ENCODE measurements at places on chromosomes 16 and 17.

- DNase-seq, result no peak
These were observed 26.7 kb downstream of the CCL4 start for GRCh38 chr17:36130346-36130745.

GRCh38 chr17:79948945-79949655, 86.6 kb downstream of the TBC1D16 start:
- DNase-seq, result no peak

DNA sequence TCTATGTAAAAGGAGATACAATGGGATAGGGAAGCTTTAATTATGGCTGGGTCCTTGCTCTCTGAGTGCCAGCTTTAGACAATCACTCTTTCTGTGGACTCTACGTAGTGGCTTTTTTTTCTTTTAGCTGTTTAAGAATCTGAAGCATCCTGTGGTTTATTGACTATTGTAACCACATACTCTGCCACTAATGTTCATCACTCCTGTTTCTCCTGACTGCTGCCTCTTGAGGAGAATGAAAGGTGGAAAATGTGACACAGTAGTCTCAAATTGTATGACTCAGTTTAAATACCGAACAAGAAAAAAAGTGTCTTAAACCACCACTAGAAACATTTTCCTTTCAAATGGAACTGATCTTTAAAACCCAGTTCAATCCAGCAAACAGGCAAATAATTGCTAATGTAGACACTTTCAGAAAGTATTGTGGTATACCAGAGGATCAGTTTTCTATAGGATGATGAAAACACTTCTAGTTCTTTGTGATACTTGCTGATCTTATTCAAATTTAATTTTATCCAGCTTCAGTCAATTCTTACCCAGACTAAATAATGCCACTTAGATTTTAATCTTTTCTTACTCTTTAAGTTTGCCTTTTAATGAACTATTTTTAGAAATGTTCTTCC, 302.7 kb upstream of the PMFBP1 start:
- DNase-seq, result no peak

GRCh38 chr17:58587713-58588117, 73.3 kb upstream of the MTMR4 start:
- peak; percentile 50 for DNase-seq

GRCh38 chr16:87297407-87297806, 19.8 kb downstream of the C16orf95 start:
- DNase-seq, result no peak

GRCh38 chr16:49437344-49437743, 63.7 kb downstream of the C16orf78 start:
- DNase-seq, result no peak

DNA sequence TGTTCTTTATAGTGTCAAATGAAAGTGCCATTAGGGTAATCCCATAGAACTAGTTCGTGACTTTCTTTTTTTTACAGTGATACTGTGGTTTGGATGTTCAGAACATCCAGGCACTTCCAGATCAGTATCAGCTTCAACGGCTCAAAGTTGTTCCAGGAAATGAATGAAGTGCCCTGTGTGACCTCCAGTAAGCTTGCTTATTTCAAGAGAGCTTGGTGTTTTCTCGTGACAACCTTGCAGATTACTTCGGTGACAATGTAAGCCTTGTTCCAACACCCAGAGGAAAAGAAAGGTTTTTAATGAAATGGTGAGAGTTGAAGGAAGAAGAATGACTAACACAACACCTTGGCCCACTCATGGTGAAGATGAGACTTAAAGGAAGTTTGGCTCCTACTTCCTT, 16.0 kb upstream of the KCNJ16 start:
- no peak for DNase-seq

- DNase-seq, result no peak
These were observed 1.6 kb downstream of the CPPED1 start for GRCh38 chr16:12802048-12802447.

GRCh38 chr16:12208341-12209035, 232.0 kb downstream of the SNX29 start:
- no peak for DNase-seq

- no peak for DNase-seq
These were observed 49.4 kb downstream of the RPH3AL start for GRCh38 chr17:303168-303567.

DNA sequence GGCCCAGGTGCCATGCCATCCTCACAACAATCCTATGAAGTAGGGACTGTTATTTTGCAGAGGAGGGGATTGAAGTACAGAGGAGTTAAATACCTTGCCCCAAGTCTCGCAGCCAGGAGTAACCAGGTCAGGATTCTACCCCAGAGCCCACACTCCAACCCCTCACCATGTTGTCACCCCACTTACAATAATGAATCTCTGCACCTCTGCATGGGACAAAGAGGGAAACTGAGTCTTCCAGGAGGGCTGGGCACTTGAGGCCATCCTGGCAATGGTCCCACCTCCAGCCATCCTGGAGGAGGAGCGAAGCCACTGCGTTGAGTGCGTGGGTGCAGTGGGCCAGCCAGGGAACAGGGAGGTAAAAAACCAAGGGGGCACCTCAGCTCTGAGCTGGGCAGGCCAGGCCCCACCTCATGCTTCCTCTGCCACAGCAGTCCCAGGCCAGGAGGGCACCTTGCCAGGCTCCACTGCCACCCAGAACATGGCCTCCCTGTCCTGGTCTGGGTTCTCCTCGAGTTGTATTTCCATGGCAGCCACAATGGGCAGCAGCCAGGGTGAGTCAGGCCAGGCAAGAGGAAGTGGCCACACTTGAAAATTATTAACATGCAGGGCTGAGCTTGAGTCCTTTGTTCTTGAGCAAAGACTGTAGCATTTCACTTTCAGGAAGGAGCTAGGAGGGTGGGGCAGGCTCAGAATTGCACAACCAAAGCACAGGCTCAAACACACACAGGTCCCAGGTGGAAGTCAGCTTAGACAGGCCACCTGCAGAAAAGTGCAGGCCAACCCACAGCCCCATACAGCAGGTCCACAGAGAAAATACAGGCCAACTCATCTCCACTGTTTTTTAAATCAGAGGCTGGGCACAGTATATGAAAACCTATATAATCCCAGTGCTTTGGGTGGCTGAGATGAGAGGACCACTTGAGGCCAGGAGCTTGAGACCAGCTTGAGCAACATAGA, 52.1 kb downstream of the CUEDC1 start:
- no peak for DNase-seq

DNA sequence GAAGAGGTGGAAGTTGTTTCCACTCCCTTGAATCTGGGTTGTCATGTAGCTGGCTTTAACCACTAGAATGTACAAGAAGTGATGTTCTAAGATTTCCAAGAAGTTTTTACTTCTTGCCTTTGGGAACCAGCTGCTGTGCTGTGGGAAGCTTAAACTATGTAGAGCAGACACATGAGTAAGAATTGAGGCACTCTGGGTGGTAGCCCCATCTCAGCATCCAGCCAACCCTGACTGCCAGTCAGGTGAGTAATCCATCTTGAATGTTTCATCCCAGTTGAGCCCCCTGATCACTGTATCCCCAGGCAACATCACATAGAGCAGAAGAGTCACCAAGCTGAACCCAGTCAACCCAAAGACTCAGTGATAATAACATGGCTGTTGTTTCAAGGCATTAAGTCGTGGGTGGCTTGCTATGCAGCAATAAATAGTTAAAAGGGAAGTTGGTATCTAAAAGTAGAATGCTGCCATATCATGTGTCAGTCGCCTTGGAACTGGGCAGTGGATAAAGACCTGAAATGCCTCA, 62.8 kb upstream of the GPR139 start:
- no peak for DNase-seq

DNA sequence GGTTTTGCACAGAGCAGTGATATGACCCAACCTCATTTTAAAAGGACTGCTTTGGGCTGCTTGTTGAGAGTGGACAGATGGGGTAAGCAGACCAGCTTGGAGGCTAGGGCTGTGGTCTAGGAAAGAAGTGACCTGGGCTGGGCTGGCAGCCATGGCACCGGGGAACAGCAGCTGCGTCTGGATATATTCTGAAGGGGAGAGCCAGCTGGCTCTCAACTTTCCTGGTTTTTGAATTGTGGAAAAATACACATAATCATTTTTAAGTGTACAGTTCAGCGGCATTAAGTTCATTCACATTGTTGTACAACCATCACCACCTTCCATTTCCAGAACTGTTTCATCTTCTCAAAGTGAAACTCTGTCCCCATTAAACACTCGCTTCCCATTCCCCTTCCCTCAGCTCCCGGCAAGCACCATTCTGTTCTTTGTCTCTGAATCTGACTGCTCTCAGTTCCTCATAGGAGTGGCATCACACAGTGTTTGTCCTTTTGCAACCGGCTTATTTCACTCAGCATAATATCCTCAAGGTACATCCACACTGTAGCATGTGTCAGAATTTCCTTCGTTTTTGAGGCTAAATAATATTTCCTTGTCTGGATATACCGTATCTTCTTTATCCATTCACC, 113.2 kb downstream of the SPECC1 start:
- DNase-seq, result no peak

DNA sequence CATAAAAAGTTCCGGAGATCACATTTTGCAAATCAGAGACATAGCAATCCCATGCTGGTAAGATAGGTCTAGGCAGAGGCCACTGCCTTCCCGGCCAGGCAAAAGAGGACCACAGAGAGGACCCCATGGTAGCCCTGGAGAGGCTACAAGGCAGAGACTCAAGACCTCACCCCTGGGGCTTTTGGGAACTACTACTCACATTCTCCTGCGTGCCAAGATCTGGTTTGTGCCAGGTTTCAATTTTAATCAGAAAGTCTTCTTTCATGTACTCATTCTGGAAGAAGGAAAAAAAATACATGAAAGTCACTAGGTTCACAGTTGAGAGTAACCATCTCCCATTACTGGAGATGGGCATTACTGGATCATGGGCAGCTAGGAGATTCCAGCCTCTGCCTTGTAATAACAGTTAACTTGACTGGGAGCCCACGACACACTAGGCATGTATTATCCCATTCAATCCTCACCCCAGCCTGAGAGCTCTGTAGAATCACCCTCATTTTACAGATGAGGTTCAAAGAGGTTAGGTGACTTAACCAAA, 21.2 kb downstream of the PITPNA start:
- no peak for DNase-seq

- no peak for DNase-seq
These were observed 52.8 kb upstream of the SMIM36 start for GRCh38 chr17:55564081-55564480.

DNA sequence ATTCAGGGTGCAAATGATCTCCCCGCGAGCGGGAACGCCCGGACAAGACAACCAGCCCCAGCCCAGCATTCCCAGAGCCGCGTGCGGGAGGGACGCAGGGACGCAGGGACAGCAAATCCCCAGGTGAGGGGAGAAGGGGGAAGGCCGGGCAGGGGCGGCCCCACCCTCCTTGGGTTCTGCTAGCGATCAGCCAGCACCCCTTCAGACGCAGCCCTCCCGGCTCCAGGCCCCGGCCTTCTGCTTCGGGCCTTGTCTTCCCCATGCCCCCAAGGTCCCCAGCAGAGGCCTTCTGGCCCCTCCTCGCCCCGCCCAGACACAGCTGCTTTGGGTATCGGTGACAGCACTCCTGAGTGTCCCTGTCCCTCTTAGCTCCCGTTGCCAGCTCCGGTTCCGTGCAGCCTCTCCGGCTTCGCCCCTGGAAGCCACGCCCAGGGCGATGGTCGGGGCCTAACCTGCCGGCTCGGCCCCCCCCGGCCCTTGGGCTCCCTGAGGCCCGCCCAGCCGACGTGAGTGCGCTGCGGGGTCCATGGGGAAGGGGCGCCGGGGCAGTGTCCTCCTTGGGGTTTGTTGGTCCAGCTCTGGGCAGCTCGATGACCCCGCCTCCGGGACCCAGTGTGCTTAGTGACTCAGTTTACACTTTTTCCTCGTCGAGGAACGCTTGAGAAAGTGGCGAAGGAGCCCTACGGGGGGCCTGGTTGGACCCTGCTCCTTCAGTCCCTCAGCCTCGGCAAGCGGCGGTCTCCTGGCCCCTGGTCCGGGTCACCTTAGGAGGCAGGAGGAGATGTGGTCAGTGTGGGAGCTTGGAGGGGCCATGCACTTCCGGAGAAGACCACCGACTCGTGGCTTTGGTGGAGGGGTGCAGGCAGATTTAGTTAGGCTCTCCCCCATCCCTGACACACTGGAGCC, 50.5 kb upstream of the AMZ2 start:
- no peak for DNase-seq

All from progenitor cell of endocrine pancreas (in vitro differentiated cells).